Cerebellar nuclear complex (tissue), 1 donor: ENCODE measurements at places on chromosomes 11 and 22.

GRCh38 chr11:116853461-116854073, 16.1 kb upstream of the APOA1 start:
- no peak for DNase-seq

- no peak for DNase-seq
These were observed 31.6 kb upstream of the HSD17B12 start for GRCh38 chr11:43648888-43649287.

DNA sequence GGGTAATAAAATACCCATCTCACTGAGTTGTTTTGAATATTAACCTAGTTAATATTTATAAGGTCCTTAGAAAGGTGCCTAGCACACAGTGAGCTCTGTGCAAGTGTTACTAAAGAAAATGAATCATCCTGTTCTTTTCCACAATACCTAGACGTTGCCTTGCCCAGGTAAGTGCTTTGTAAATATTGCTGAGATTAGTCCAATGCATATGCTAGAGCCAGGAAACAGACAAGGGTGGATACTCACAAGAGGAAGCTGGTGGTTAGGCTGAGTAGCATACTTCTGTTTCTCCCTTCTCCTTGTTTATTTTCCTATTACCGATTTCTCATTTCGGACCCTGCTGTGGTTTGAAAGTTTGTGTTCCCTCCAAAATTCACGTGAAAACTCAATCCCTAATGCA, 58.1 kb upstream of the BARX2 start:
- DNase-seq: no peak

DNA sequence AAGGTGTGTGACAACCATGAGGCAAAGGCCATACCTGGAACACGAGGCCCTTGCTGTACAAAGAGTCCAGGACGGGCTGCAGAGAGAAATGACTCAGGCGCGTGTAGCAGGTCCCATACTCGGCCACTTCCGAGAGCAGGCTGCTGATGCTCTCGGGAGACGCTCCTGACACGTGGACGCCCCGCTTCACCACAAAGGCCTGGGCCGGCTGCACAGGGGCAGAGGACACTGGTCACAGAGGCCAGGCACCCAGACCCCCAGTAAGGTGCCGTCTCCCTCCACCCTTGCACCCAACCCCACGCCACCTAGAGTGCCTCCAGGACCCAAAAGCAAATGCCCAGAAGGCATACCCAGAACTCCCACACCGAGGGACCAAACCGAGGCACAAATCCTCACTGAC, 15.5 kb downstream of the TUBGCP6 start:
- no peak for DNase-seq

GRCh38 chr11:33613404-33613803, 87.2 kb downstream of the C11orf91 start:
- no peak for DNase-seq

DNA sequence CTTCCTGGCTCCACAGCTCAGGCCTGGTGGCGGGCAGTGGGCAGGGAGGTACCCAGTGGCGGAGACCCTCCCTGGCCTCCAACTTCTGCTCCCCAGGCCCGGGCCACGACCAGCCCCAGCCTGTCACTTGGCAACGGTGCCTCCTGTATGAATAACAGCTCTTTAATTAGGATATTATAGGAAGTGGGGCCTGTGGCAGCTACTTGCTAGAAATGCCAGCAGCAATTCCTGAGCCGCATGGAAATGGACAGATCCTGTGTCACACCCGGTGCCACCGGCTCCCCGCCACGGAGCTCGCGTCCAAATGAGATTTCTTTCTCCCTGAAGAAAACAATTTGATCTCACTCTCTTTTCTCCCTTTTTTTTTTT, 104.5 kb downstream of the CHST1 start:
- DNase-seq: no peak

DNA sequence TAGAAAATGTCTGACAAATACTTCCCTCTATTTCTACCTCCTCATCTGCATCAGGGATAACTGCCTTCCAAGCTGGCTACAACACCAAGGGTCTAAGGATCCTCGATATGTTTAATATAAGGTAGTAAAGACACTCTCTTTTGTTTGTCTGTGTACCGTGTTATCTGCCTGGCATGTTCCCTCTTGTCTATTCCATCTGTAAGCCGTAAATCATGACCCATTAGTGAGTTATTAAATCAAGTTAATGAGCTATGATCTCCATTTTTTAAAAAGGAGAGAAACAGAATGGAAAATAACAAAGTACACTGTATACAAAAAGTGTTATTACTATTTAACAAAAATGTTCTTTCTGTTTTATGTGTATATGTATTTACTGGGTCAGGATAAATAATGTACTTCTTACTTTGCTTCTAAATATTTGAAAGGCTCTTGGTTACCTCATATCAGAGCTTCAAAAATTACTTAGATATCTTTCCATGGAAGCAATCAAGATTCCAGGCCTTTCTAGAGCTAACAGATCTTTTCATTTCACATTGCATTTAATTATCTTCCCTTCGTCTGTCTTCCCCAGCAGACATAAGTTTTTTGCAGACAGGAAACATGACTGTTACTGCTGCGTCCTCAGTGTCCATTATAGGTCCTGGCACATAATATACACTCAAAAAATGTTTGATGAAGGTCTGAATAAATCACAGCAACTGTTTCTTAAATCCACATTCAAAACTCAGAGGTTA, 342.6 kb upstream of the CCDC90B start:
- no peak for DNase-seq

DNA sequence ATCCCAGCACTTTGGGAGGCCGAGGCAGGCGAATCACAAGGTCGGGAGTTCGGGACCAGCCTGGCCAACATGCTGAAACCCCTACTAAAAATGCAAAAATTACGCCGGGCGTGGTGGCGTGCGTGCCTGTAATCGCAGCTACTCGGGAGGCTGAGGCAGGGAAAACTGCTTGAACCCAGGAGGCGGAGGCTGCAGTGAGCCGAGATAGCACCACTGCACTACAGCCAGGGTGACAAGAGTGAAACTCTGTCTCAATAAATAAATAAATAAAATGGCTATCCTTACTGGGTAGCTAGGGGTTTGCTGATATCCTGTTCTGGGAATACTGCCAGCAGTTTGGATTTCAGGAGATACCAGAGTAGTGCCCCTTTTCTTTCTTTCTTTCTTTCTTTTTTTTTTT, 2.4 kb upstream of the RBM14 start:
- DNase-seq: no peak

DNA sequence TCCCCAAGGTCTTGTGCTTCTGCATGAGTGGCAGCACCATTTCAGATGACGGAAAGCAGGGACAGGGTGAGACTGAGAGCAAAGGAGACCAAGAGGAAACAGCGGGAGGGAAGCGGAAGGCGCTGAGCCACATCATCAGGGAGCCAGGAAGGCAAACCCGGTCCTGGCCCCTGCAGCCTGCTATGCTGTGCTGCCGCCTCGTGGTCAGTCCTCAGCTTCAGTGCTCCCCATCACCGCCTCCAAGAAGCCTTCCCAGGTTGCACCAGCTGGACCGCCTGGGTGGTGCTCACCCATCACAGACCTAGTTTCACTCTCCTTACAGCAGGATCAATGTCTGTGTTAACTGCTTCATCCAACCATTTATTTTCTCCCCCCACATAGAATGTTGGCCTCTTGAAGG, 73.0 kb upstream of the PHF21B start:
- no peak for DNase-seq

DNA sequence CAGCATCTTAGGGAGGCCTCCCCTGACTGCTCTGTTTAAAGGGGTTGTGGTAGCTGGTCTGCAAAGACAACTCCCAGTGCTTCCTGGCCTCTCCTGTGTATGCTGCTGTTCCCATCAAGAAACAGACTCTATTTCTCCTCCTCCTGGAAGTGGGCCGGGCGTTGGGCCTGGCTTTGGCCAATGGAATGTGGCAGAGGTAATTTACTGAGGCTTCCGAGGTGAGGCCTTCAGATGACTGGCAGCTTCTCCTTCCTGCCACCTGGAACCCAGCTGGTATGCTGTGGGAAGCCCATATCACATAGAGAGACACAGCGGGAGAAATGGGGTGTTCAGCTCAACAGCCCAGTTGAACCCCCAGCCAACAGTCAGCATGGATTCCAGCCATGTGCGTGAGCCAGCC, 25.1 kb upstream of the EIF3D start:
- DNase-seq: no peak

GRCh38 chr11:96652516-96652915, 262.7 kb downstream of the JRKL start:
- no peak for DNase-seq

GRCh38 chr22:50695421-50696250, 23.0 kb downstream of the SHANK3 start:
- no peak for DNase-seq

- DNase-seq: no peak
These were observed 12.0 kb downstream of the UPK3A start for GRCh38 chr22:45296628-45297297.

GRCh38 chr11:2271327-2272227, 1.2 kb upstream of the ASCL2 start:
- no peak for DNase-seq

DNA sequence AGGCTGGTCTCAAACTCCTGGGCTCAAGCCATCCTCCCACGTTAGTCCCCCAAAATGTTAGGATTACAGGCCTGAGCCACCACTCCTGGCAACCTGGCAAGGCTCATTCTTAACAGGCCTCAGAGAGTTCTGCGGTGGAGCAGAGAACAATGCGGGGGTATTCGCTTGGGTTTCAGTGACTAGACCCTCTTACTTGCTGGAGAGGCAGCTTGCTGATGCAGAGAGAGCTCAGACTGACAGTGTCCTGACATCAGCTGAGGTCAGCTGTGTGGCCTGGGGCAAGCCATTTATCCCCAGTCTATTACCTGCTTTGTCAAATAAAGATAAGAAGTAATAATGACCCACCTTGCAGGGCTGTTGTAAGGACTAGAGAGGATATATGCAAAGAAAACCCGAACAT, 40.3 kb upstream of the DMC1 start:
- no peak for DNase-seq

DNA sequence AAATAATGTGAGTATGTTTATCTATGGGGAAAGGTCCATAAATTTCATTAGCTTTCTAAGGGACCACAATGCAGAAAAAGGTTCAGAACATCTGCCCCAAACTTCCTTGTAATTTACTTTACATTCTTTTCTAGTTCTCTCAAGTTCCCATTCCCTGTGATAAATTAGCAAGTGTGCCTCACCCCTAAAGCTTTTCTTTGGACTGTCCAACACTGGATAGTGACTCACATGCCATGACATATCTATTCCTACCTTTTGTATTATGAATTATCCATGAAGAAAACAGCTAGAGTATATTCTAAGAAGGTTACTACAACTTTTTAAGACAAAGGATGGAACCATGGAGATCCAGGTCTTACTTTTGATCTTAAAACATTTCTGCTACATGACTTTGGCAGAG, 1.6 kb downstream of the OR51F1 start:
- no peak for DNase-seq

- DNase-seq: no peak
These were observed 84.4 kb downstream of the MPPED2 start for GRCh38 chr11:30501744-30502143.

- no peak for DNase-seq
These were observed 57.6 kb downstream of the FBXO7 start for GRCh38 chr22:32531931-32532819.

- DNase-seq: no peak
These were observed 16.2 kb downstream of the MISFA start for GRCh38 chr11:18615628-18616392.

- no peak for DNase-seq
These were observed 1.7 kb upstream of the CHCHD10 start for GRCh38 chr22:23769321-23769965.

DNA sequence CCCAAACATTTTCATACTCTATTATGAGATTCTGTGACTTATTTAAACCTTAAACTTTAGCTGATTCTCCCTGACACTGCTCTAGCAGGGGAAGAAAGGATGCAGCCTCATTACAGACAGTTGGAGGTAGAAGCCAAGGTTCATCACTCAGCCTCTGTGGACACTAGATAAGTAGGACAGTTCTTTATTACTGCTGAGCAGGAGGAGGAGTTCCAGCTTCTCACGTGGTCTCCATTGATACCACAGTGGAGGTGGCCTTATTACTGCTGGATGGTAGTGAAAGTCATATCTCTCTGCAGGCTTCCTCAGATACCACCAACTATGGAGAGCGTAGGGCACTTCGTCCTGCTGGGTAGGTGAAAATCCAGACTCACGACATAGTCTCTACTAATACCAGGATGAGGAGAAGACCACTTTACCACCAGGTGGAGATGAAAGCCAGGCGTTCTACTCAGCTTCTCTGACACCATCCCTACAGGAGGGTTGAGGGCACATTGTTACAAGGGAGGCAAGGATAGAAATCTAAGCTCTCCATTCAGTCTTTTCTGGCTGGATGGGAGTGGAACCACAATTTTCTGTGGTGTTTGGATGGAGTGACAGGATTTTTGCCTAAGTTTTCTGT, 13.1 kb upstream of the ANGPTL5 start:
- no peak for DNase-seq

- DNase-seq: no peak
These were observed 47.5 kb downstream of the PAMR1 start for GRCh38 chr11:35477901-35478300.

DNA sequence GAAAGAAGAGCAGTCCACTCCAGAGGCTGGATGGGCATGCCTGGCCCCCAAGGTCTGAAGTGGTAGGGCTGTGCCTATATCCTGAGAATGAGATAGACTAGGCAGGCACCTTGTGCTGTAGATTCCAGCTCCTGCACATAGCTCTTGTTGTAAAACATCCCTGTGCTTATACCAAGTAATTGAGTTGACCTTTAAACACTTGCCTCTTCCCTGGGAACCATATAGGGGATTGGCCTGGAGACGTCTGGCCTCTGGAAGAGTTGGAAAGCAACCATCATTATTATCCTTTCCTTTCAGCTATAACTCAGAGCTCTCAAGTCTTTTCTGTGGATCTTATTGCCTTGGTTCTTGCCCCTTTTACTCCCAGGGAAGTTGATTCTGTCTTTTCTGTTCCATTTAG, 15.1 kb downstream of the LIMK2 start:
- DNase-seq: no peak

GRCh38 chr11:122268601-122269130, 152.7 kb upstream of the BLID start:
- DNase-seq: no peak

DNA sequence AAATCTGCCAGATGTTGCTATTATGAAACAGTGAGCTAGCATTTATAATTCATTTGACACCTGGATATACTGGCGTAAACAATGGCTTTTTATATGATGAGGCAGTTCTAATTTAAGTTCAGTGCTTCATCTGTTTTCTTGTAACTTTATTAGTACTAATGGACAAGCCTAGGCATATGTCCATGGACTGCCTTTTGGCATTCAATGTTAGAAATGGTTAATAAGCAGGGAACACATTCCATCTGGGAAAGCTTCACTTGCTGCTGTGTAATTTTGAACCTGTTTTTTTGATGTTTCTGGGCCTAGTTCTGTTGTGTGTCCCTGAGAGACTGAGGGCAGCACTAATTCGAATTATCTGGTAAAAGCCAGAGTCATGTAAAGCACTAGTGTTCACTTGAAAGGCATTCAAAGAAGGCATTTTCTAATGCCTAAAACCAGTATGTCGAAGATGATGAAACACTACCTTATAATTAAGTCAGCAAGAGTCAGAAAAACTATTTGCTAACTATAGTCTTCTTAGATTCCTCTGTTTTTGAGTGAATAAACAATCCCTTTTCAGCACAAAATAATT, 138.5 kb downstream of the SWAP70 start:
- DNase-seq: no peak
